ENCODE measurements at places on chromosomes 1 and 21.

DNA sequence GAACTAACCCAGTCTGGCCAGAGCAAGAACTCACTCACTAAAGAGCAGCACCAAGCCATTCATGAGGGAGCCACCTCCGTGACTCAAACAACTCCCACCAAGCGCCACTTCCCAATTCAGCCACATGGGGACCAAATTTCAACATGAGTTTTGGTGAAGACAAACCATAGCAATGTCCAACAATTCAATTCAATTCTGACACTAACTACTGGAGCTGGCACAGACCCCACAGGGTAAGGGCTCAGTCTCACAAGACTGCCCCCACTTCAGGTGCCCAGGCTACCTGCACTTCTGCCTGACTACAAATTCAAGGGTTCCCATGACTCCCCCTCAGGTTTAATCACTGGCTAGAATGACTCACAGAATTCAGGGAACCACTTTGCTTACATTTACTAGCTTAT, 48.8 kb upstream of the RAP1A start:
- peak; percentile 18 for DNase-seq

DNA sequence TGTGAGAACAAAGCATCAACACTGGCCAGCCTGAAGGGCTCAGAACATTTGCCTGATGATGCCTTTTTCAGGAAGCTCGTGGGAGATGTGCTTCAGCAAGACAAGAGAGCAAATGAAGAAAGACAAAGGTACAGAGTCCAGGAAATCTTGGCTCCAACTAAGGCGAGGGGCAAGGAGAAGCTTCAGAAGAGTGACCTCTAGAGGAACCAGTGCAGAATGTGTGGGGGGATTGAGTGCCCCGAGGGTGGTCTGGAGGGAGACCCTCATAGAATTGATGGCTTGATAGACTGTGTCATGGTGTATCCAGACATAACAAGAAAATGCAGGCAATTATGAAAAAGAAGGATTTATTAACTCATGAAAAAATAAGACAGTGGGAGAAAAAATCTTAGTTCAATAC, 15.3 kb upstream of the NLRP3 start:
- no peak for DNase-seq

- no peak for DNase-seq
These were observed 9.7 kb upstream of the GATAD2B start for GRCh38 chr1:153932156-153933131.

DNA sequence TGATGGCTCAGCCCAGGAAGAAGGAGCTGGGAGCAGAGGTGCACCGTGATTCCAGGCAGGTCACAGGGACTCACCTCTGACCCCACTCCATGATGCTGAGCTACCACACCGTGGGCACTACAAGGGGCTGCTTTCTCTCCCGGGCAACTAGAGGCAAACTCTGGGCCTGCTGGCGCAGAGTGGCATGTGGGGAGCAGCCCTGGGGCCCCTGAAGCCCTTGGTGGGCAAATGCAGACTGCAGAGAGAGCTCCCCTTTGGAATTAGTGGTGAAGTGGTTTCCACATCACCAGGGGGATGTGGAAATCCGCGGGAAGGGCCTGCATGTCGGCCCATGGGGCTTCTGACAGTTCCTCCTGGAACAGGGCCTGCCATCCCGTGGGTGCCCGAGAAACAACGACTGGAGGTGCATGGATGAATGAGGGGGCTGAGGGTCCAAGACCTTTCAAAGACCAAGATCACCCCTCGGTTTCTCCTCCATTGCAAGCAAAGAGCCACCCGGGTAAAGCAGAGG, 11.8 kb upstream of the MMEL1 start:
- DNase-seq, result no peak

DNA sequence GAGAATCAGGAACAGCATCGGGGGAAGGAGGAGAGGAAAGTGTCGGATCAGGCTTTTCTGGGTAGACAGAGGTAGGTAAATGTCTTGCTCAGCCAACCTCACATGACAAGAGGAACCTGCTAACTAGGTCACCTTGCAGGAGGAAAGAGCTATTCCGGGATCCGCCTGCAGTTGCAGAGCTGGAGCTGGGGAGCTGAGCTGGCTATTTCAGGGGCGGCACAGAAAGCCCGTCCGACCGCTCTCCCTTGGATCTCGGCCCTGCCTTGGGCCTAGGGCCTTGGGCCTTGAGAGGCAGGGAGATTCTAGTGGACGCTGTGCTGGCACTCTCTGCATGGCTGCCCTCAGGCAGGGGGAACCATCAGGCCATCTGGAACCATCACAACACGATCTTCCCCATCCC, 56.5 kb upstream of the CTPS1 start:
- peak; percentile 13 for DNase-seq

GRCh38 chr21:45032977-45033710, 41.2 kb upstream of the ADARB1 start:
- DNase-seq, result peak; percentile 59

- DNase-seq, result no peak
These were observed 15.2 kb upstream of the CLSTN1 start for GRCh38 chr1:9838946-9839345.

GRCh38 chr1:231628207-231628876, 1.8 kb downstream of the DISC1 start:
- no peak for DNase-seq

DNA sequence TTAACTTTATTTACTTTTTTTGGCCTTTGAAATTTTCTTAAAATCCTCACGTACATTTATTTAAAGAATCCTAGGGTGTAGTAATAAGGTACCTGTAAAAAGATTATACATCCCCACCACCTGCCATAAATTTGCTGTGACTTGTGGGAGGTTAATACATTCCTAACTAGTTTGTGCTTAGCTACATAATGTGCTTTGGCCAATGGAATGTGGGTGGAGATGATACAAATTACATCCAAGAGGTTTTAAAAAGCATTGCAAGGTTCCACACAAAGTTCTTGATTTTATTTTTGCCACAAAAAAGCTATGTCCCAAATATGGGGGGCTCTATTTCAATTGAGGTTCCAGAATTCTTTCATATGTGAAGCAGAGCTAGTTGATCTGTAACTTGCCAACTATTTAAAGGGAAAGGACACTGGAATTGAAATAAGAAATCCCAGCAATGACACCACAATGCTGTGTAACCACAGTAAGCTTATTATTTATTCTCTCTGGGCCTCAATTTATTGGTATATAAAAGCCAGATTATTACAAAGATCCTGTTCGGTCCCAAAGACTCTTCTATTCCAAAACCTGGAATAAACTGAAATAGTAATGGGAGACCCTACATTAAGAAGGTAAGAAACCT, 15.7 kb downstream of the ASPM start:
- DNase-seq, result peak; percentile 54

DNA sequence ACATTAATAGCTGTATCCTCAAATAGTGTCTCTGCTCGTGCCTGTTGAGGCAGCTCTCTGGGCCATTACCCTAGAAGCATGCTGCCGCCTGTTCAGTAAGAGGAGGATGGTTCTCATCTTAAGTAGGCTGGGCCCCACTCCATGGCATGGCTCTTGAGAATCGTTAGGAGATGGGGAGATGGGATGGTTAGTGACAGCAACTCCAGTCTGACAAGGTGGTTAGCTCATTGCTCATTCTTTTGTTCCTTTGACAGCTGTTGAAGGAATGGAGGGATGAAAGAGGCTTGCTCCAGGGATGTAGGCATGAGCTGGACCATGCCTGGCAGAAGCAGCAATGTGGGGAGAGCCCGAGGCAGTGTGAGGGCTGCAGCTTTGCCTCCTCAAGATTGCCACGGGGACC, 68.2 kb downstream of the MAP10 start:
- DNase-seq, result no peak

DNA sequence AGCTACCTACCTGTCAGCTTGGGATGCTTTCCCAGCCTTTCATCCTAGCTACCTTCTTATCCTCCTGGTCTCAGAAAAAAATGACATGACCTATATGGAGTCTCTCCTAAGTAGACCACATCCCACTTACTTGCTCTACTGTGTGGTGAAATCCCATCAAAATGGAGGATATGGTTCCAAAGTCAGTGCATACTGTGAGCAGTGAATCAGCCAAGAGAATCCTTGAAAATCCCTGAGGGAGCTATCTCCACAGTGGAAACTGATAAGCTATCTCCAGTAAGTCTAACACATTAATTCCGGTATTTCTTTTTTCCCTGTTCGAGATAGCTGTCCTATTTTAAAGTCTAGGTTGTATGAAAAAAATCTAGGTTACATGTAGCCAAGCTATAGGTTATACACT, 189.7 kb downstream of the FGGY start:
- DNase-seq, result no peak
